Activated T-cell treated with anti-CD3 and anti-CD28 coated beads, Interleukin-2, amount 50 U/mL, for 24 hours (primary cell): ENCODE measurements at places on chromosomes 5 and 9.

DNA sequence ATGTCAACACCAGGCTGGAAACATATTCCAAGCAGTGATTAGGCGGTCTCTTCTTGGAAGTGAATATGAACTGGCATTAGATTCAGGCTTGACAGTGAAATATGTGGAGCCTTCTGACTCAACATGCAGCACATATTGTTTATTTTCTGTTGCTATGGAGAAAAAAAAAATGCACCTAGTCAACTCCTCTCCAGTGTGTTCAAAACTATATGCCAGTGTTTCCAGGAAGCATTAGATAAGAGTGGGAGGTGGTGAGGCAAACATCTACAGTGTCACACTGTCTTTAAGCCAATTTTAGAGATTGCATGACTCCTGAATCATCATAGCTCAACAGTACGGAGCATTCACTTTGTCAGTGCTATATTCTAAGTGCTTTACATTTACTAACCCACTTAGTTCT is 117.9 kb downstream of the HCN1 start:
- no peak for DNase-seq

- DNase-seq = no peak
Observed at GRCh38 chr9:120886490-120886967, 9.5 kb upstream of the PHF19 start.

DNA sequence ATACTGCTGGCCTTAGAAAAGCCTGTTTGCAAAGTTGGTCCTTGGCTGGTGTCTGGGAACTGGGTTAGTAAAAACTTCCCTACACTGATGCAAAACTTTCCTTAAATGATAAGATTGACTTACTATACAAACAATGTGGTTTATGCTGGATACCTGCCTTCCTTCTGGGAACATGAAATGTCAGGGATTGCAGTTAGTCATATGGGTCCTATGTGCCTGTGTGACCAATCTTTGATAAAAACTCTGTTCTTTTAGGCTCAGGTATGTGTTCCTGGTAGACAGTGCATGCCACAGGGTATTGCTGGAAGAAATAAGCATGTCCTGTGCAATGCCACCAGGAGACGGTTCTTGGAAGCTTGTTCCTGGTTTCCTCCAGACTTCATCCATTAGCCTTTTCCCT is 173.3 kb downstream of the RMI1 start:
- no peak for DNase-seq

- no peak for DNase-seq
Observed at GRCh38 chr5:122915717-122916461, 70.5 kb downstream of the SNX24 start.

GRCh38 chr5:154244476-154244875 is 53.9 kb downstream of the GALNT10 start:
- no peak for DNase-seq

DNA sequence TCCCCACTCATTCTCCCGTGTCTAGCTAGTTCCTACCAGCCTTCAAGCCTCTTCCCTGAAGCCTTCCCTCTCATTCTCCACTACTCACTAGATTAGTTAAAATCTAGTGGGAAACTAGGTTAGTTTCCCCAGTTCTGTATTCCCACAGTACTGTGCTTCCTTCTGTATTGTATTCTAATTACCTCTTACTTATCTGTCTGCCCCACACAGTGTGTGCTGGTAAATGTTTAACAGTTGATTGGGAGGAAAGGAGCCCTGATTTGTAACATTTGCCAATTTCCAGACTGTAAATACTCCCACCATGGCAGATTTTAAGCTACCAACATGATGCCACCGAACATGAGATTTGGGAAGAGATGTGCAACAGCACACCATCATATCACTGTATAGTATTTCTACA is 8.3 kb downstream of the KLHL3 start:
- no peak for DNase-seq

DNA sequence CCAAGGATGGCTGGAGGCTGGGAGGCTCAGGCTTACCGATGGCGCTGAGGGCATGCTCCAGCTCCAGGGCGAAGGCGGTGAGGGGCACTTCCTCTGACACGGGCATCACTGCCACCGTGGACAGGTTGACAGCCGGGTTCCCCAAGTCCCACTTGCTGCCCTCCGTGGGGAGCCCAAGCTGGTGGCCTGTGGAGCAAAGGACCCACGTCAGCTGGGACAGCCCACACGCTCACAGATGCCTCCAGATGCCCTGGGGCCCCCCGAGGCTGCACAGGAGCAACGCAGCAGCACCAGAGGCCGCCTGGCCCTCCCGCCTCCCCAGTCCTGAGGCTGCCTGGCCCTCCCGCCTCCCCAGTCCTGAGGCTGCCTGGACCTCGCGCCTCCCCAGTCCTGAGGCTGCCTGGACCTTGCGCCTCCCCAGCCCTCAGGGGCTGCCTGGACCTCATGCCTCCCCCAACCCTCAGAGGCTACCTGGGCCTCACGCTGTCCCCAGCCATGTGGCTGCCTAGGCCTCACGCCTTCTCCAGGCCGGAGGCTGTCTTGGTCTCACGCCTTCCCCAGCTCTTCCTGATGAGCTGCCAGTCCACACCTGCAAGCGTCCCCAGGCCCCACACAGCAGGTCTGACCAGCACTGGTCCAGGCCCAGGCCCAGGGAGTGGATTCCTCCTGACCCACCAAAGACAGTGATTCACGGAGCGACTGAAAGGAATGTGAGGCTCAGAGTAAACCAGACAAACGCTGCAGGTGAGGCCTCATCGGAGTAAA is 25.6 kb upstream of the NSMF start:
- no peak for DNase-seq

- no peak for DNase-seq
Observed at GRCh38 chr9:121439711-121440664, 59.7 kb downstream of the GGTA1 start.

DNA sequence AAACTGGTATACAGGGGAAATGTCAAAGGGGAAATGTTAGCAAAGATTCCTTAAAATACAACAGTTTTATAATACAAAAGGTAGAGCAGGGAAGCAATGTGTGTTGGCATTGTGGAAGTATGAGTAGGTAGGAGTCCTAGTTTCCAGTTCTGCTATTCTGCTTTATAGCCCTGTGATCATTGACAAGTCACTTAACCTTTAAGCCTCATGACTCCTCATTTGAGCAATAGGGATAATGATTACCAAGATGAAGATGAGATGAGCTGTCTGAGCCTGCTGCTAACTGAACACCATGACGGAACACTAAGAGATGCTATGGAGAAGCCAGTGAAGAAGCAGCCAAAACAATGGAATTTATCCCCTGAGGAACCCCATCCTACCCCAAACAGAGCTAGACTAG is 251.7 kb downstream of the PAPPA start:
- no peak for DNase-seq

GRCh38 chr9:120616966-120617935 is 37.3 kb upstream of the CDK5RAP2 start:
- DNase-seq = no peak
